SHP77 (cell line): ENCODE measurements at places on chromosomes 4 and X.

GRCh38 chr4:8272472-8273428 lies 3.2 kb downstream of the HTRA3 start:
- no peak for DNase-seq

DNA sequence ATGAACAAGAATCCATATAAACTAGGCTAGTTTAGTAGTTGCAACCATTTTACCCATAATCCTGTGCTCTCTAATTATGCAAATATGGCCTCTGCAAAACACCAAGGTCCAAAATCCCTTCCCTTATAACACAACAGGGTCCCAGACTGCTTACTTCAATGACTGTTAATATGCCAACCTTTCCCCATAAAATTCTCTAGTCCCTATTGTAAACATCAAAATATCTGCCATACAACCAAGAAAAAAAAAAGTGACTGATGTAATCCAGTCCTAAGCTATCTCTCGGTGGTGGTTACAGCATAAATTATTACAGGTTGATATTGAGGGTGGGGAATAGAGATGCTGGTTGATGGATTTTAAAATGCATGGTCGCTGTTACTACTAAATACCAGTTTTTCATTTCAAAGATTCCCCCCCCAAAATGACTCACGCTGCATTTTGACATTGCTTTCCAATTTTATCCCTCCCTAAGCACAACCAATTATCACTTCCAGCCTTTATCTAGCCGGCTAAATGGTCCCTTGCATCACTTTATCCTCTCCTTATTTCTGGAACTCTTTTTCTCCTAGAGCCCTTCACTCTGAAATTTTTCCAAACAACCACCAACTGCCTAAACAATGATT lies 44.8 kb downstream of the TSPAN5 start:
- DNase-seq: no peak

- DNase-seq: no peak
These were observed 8.2 kb downstream of the GSX2 start for GRCh38 chr4:54107951-54108748.

DNA sequence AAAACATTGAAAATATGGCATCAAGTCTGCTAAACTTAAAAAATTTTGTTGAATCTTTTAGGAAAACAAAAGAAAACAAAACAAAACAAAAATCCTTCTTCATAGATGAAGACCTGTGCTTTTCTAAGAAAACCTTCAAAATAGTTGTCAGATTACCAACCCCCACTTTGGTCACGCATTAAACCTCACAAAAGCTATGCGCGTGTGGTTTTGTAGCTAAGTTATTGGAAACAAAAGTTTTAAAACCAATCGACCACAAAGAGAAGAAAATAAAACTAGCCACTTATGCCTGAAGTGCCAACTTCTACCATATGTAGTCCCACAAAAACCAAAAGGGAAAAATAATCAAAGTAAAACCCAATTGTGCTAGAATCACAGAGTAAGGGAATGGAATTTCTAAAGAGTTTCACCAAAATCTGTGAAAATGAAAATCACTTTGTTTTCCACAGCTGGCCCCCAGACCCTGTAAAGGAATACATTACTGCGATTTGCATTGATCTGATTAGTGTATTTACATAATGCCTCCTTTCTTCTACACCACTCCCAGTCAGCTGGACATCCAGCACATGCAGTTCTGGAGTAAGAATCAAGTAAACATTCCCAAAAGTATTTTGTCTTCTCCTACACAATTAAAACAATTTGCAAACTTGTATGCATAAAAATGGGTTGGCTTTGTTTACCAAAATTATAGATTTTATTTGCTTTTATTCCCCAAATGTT lies 330.1 kb upstream of the DKK2 start:
- DNase-seq: no peak

DNA sequence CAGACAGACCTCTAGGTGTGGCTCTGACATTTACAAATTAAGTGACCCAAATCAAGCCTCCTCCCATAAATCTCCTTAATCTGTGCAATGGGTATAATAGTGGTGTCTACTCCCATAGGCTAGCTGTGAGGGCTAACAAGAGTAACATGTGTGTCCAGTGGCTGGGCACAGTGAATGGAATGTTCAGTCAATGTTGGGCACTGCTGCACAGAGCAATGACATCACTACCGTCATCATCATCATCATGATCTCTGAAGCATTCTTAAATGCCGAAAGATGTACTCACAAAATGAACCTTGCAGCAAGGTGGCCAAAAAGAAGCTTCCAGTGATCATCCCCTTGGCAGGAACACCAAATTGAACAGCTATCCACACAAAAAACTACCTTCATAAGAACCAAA lies 43.5 kb downstream of the CHRNA9 start:
- DNase-seq: no peak

- no peak for DNase-seq
These were observed 131.5 kb downstream of the PRSS12 start for GRCh38 chr4:118221227-118221800.

GRCh38 chrX:56797574-56798338 lies 68.7 kb downstream of the NBDY start:
- no peak for DNase-seq

GRCh38 chr4:168723020-168723419 lies 226.2 kb downstream of the PALLD start:
- DNase-seq: no peak

DNA sequence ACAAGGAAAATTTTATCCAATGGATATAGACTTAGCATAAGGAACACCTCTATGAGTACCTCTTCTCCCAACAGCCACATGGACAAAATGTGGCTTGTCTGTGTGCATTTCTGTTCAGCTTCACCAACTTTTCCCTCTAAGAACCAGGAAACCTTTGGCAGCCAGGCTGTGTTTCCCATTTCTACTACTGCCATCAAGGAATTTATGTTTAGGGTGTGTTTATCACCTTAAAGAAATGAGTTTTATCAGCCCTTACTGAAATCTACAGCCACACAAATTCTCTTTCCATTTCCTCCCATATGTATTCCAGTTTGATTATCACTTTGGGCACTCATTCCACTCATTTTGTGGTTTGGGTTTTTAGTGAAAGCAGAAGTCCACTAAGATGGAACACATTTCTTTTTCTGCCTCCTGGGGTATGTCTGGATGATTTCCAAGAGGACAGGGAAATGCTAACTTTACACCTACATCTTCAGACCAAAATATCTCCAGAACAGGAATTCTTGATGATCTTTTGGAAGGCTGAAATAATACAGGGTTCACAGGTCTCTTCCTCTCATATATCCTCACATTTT lies 82.6 kb upstream of the MAOA start:
- DNase-seq: no peak

GRCh38 chrX:78182881-78183280 lies 43.4 kb upstream of the TAF9B start:
- DNase-seq: no peak

DNA sequence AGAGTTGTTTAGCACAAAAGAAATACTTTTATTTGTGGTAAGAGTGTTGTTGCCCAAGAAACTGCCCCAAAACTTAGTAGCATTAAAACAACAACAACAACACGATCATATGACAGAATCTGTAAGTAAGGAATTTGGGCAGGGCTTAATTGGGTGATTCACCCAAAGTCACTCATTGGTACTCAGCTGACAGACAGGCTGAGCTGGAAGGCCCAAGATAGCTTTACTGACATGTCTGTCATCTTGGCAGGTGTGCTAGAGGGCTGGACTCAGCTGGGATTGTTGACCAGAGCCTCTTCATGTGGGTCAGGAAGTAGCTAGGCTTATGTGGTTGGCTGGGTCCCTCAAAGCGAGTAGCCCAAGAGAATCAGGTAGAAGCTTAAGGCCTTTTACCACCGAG lies 52.3 kb downstream of the KIAA0232 start:
- DNase-seq: no peak

DNA sequence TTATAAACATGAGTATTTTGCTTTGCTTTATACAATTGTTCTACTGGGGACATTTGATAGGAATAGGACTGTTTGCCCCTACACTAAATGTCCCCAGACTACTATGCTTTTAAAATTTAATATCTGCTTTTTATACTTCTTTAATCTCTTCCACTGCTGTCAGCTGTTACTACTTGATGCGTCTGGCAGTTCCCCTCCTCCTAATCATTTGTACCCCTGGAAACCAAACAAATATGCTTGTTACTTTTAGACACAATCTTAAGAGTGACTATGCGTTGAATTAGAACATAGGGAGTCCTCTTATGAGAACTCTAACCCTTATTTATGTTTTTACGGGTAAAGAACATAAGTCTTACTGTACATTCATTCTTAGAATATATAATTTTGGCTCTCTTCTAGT lies 145.7 kb downstream of the EDA start:
- no peak for DNase-seq

GRCh38 chrX:136812286-136812685 lies 31.6 kb upstream of the ARHGEF6 start:
- no peak for DNase-seq

GRCh38 chr4:17492058-17492741 lies 19.7 kb downstream of the QDPR start:
- peak; percentile 34 for DNase-seq

- DNase-seq: no peak
These were observed 15.9 kb downstream of the TMEM192 start for GRCh38 chr4:165096776-165097175.

- DNase-seq: no peak
These were observed 7.2 kb downstream of the PPM1K start for GRCh38 chr4:88276952-88277710.

DNA sequence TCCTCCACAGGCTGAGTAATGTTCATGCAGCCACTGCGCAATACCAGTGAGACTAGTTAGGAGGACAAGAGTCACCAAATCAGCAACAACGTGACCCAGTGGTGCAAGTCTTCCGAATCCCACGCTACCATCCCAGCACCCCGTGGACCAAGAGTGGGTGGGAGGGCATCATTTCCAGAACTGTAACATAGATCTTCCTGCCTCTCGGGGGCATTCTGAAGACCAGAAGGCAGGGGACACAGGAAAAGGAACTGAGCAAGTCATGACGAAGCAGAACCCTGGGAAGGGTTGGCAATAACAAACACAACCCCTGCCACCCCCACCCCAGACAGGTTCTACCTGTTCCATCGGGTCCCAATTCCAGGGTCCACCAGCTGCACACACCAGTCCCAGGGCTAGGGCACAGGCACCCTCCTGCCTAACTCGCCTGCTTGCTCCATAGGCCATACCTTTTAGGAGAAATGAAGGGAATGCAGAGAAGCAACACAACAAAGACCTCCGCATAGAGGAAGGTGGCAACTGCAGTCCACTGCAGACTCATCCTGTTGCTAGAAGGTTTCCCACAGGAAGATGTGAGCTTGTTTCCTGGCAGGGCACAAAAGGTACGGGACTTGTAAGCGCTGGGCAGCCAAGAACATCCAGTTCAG lies 1.4 kb downstream of the BCAP31 start:
- DNase-seq: no peak

DNA sequence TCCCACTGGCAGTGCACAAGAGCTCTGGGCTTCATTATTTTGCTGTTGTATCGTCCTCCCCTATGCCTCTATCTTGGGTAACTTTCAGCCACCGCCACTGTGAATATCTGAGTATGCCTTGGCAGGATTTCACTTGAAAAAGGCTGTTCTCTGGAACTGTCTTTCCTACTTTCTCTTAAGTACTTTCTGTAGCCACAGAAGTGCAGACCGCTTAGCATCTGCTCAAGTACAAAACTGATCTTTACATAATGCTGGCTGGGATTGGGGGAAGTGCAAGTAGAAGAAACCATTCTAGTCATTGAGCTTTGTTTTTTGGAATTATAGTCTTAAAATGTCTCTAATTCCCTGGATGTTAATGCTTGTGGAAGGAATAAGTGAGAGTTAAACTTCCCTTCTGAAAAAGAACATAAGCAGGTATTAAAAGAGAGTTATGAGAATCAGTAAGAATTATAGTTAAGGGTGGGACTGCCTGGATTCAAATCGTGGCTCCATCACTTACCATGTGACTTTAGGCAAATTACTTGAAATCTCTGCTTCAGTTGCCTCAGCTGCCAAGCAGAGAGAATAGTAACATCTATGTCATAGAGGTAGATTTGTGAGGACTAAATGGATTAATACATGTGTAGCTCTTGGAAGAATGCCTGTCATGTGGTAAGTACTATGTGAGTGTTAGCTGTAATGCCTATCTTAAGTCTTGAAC lies 77.5 kb downstream of the MID1IP1 start:
- no peak for DNase-seq

GRCh38 chrX:6187256-6187655 lies 41.4 kb downstream of the NLGN4X start:
- DNase-seq: no peak

GRCh38 chrX:29044423-29045184 lies 457.4 kb downstream of the IL1RAPL1 start:
- DNase-seq: no peak

- DNase-seq: no peak
These were observed 759 bp upstream of the TBC1D1 start for GRCh38 chr4:37889849-37890800.

DNA sequence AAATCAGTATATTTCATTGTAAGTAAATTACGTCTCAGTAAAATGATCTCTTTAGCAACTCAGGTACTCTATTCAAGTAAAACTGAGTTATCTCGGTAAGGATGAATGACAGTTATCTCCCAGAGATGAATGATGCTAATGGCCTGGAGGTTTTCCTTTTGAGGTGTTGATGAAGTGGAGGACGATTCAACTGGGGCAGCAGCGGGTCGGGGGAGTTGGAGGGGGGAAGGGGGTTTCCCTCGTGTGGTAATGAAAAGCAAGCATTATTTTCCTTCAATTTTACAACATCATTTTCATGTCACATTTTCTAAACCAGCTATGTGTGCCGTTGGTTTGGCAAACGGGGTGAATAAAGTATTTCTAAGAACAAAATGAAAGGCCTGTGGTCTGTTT lies 92.4 kb upstream of the ATXN3L start:
- no peak for DNase-seq

GRCh38 chrX:71224098-71224708 lies 1.2 kb downstream of the GJB1 start:
- no peak for DNase-seq

GRCh38 chr4:183504930-183505610 lies at the start of gene ING2:
Gene ING2 (plus strand): TSS chr4:183505058. CDS start chr4:183505196, 138 bp downstream.
- no peak for DNase-seq

- DNase-seq: no peak
These were observed 105.5 kb downstream of the NEK1 start for GRCh38 chr4:169506903-169507302.

GRCh38 chr4:184684491-184685189 lies 35.1 kb downstream of the PRIMPOL start:
- DNase-seq: no peak

DNA sequence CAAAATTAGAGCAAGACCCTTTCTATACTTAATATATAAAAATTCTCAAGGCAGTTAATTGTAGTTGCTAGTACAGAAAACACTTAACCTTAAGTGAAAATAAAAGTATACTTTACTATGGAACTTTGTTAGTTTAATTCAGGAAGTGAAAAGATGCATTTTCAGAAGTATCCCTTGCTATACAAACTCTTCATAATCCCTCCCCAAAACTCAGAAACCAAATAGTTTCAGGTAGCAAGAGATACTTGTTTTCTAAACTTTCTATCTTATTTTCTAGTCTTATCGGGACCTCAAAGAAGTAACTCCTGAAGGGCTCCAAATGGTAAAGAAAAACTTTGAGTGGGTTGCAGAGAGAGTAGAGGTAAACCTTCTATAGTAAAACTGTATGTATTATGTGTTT lies 14.3 kb downstream of the PAICS start:
- DNase-seq: no peak

GRCh38 chr4:1043651-1044468 lies 32.4 kb downstream of the FGFRL1 start:
- DNase-seq: peak; percentile 6

GRCh38 chr4:152485726-152486276 lies 50.1 kb downstream of the FBXW7 start:
- no peak for DNase-seq

- DNase-seq: no peak
These were observed 189.9 kb downstream of the STPG2 start for GRCh38 chr4:97953171-97953941.

GRCh38 chr4:128161138-128161537 lies 100.0 kb downstream of the LARP1B start:
- DNase-seq: no peak

- no peak for DNase-seq
These were observed 102.1 kb downstream of the RELL1 start for GRCh38 chr4:37584071-37584470.
